ENCODE measurements at places on chromosomes 4 and X. TPM values are rescaled to one million over a fixed set of nuclear protein-coding genes. Genes with fewer than 3 reads are reported as not detected.

GRCh38 chr4:169341490-169341889 is 70.7 kb upstream of the SH3RF1 start:
- no peak for DNase-seq

- DNase-seq: no peak
Measured at GRCh38 chr4:10581022-10581421, 103.5 kb downstream of the CLNK start.

GRCh38 chr4:151428346-151428745 is 19.4 kb downstream of the FHIP1A start:
- DNase-seq: no peak

DNA sequence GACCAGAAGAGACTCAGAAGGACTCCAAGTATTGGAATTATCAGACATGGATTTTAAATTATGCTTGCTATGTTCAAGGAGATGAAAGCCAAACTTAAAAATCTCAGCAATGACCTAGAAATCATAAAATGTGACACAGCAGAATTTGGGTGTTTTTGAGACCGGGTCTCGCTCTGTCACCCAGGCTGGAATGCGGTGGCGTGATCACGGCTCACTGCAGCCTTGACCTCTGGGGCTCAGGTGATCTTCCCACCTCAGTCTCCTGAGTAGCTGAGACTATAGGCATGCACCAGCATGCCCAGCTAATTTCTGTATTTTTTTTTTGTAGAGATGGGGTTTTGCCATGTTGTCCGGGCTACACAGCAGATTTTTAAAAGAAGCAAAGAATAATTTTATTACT is 12.7 kb downstream of the TAB3 start:
- DNase-seq: no peak

GRCh38 chr4:168933423-168933822 is 76.6 kb downstream of the CBR4 start:
- no peak for DNase-seq

DNA sequence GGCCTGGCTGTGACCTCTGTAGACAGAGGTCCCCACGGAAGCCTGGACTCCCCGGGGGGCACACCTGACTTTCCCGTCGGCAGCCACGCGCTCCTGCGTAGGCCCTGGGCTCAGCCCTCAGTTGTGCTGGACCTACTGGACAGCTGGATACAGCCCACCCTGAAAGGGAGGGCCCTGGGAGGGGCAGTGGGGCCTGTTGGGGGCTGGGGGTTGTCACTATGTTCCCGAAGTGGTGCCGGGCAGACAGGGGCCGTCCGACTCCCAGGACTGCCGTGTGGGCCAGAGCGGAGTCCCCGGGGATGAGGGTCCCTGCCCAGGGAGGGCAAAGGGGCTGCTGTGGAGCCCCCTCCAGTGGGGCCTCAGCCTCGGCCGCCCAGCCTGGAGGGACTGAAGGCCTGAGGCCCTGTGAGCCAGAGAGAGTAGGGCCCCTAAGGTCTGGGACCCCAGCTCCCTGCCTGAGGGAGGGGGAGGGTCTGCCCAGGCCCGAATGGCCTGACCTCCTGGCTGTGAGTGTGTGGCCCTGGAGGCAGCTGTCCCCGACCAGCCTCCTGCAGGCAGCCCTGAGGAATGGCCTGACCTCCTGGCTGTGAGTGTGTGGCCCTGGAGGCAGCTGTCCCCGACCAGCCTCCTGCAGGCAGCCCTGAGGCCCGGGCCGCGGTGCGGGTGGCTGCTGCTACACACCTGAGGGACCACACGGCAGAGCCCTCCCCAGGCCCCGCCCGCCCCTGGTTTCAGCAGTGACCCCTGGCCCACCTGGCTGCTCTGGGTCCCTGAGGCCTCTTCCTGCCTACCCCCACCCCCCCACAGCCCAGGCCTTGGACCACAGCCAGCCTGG is 25.8 kb downstream of the FGFRL1 start:
- DNase-seq: no peak

GRCh38 chr4:180913750-180914149 is 1329.5 kb upstream of the TENM3 start:
- no peak for DNase-seq

- no peak for DNase-seq
Measured at GRCh38 chr4:152101556-152102435, 341.0 kb upstream of the GATB start.

DNA sequence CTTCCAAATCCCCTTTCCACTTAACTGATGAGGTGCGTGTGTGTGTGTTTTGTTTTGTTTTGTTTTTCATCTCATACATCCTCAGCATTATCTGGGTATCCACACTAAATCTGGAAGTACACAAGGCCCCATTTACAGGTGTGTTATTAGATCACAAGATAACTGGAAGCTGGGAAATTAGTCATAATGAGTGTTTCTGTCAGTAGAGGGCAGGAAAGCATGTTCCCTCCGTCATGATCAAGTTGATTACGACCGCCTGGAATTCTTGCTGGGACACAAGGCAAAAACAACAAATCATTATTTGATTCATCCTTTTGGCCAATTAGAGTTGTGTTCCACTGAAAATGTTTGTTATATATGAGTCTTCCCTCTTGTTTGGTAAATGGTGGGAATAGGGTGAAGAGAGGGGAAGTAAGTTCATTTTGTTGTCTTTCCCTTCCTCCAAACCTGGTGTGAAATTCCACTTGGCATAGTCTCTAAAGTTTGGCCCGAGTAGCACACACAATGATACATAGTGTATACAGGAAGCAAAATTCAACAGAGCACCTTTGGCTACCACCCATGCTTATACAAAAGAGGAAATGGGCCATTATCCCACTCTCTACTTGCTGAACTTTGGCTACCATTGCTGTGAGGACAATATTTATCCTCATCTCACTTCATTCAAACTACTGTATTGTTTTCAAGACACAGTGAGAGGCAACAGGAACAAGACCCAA is 33.3 kb upstream of the TLL1 start:
- no peak for DNase-seq

GYPA gene
- total RNA-seq: 1.3 TPM

RAI2 gene
- 1.4 TPM for total RNA-seq

ZCCHC12 gene
- 22.7 TPM for total RNA-seq

MGARP gene
- 0.69 TPM for total RNA-seq
